Tongue (tissue), 3 donors: ENCODE measurements at places on chromosomes 1 and 21.

DNA sequence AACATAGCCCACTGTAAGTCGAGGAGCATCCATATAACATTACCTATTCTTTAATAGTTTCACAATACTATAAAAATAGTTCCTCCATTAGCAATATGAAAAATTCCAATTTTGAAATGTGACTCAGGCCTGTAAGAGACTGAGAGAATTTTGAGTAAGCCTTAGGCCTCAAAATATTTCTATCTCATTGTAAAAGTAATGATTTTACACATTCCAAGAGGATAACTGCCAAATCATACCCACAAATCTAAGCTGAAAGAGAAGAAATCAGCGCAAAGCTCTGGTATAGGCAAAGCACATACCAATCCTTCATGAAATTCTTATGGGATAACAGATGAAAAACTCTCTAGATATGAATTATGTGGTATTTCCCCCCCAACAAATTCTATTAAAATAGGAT lies 144.1 kb downstream of the CDC42BPA start:
- DNase-seq = no peak

DNA sequence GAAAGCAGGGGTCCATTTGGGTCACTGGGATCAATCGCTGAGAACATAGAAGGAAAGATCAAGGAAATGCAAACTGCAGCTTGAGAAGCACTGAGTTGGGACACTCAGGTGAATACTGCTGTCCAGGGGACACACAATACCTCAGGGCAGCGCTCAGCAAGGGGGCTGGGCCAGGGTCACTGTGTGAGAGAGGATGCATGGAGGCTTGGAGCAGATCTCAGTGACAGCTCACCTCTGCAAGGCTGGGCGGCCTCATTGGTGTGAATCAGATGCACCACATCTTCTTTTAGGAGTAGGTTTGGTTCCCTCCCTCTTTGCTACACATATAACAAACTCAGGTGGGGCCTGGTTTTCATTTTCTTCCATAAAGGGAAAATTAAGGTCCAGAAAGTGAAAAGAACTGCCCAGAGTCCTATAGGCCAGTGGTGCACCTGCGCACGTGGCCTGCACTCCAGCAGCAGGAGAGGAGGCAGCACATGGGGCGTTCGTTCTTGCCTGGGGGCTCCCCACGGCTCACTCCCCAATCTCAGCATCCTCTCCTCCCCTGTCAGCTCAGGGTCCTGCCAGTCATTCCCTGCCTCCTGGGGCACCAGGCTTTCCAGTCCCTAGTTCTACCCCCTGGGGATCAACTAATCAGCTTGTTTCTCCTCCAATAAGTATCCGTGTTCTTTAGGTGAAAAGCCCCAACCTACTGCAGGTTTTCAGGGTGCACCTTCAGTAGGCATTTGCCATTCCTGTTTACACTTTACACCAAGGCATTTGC lies 1.5 kb downstream of the A3GALT2 start:
- DNase-seq = no peak

GRCh38 chr21:45478115-45478801 lies 64.0 kb downstream of the SLC19A1 start:
- DNase-seq = peak; percentile 81

GRCh38 chr1:8866792-8867415 lies 11.6 kb downstream of the ENO1 start:
- no peak for DNase-seq

- DNase-seq = peak; percentile 86
These were observed 16.6 kb downstream of the SAMD11 start for GRCh38 chr1:940107-941014.

- no peak for DNase-seq
These were observed 492.3 kb upstream of the PRMT6 start for GRCh38 chr1:106564192-106564591.

DNA sequence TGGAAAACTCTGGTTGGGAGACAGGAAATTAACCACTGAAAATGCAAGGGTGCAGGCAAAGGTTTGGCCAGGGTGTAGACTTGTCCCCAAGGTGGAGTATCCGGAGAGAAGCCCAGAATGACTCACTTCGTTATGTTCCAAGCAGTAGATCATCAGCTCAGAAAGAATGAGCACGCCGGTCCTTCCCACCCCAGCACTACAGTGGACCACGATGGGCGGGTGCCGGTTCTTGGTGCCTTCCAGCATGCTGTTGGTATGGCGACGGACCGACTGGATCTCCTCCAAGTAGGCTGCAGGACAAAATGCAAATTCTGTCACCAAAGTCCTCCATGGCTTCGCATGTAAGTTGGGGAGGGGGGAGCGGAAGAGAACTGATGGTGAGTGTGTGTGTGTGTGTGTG lies 83.4 kb downstream of the SMYD2 start:
- peak; percentile 35 for DNase-seq

- no peak for DNase-seq
These were observed 465.2 kb downstream of the AJAP1 start for GRCh38 chr1:5119366-5120234.

- peak; percentile 54 for DNase-seq
These were observed 33.9 kb upstream of the ASPM start for GRCh38 chr1:197180252-197180878.

DNA sequence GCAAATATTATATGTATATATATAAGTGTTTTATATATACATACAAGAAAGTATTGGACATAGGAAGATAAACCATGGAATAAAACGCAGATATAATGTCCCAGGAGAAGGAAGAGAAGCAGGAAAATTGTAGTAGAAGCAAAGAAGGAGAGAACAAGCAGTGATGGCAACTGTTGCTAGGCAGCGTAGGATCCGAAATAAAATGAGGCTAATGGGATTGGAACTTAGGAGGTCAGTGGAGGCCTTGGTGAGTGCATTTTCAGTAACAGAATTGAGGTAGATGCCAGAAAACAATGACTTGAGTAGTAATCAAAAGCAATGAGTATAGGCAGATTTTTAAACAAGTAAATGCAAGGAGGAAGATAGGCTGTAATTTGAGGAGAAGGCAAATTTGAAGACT lies 265.8 kb downstream of the LRRC7 start:
- peak; percentile 3 for DNase-seq

DNA sequence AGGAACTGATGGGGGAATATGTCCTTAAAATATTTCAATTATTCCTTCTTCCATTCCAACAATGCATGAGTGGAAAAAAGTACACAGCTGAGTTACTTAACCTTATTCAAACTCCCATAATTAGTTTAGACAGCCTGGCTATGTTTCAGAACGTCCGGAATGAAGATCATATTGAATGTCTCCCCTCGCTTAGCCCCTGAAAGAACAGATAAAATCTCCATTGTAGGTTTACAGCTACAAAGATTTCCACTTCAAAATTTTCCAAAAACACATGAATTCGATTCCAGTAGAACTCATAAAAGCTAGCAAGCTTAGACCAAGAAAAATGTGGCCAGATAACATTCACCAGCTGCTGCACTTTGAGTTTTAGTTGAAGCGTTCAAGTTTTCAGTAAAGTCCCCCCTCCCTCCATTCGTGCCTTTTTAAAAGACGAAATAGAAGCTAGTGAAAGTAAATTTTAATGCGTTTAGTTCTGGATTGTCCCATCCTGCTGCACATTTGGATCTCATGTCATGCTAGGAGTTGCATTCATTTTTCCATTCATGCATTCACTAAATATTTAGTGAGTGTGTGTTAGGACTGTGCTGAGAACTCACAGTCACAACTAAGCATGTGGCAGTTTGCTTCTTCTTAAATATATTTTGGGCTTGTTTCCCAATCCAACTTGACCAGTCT lies 29.4 kb upstream of the SSX2IP start:
- peak; percentile 69 for DNase-seq

GRCh38 chr21:25342816-25343215 lies 264.5 kb downstream of the MRPL39 start:
- DNase-seq = no peak

- no peak for DNase-seq
These were observed 152.9 kb downstream of the TM2D1 start for GRCh38 chr1:61572046-61572445.

- no peak for DNase-seq
These were observed 10.3 kb downstream of the B3GALT2 start for GRCh38 chr1:193176113-193176512.

GRCh38 chr1:4301007-4301406 lies 353.4 kb upstream of the AJAP1 start:
- peak; percentile 43 for DNase-seq

DNA sequence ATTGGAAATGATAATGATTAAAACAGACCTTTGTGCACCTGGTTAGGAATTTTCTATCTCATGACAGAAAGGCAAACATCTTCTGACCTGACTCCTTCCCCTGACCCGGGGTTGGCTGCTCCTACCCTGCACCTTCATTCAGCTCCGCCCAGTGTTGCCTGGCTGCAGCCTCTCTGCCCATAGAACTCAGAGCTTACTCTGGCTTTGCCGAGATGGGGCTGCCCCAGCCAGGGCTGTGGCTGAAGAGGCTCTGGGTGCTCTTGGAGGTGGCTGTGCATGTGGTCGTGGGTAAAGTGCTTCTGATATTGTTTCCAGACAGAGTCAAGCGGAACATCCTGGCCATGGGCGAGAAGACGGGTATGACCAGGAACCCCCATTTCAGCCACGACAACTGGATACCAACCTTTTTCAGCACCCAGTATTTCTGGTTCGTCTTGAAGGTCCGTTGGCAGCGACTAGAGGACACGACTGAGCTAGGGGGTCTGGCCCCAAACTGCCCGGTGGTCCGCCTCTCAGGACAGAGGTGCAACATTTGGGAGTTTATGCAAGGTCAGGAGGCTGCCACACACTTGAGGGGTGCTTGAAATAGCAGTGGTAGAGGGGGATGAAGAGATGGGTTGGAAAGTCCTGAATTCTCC lies at the start of gene DIO1:
TSS of gene DIO1 (plus strand) at position 189 of the 638 bp plus-strand sequence. CDS start at position 213, 24 bp downstream.
- no peak for DNase-seq

GRCh38 chr1:52756020-52756419 lies 29.8 kb downstream of the ZYG11B start:
- DNase-seq = no peak

- DNase-seq = no peak
These were observed 47.4 kb downstream of the KCNN3 start for GRCh38 chr1:154822717-154823116.

DNA sequence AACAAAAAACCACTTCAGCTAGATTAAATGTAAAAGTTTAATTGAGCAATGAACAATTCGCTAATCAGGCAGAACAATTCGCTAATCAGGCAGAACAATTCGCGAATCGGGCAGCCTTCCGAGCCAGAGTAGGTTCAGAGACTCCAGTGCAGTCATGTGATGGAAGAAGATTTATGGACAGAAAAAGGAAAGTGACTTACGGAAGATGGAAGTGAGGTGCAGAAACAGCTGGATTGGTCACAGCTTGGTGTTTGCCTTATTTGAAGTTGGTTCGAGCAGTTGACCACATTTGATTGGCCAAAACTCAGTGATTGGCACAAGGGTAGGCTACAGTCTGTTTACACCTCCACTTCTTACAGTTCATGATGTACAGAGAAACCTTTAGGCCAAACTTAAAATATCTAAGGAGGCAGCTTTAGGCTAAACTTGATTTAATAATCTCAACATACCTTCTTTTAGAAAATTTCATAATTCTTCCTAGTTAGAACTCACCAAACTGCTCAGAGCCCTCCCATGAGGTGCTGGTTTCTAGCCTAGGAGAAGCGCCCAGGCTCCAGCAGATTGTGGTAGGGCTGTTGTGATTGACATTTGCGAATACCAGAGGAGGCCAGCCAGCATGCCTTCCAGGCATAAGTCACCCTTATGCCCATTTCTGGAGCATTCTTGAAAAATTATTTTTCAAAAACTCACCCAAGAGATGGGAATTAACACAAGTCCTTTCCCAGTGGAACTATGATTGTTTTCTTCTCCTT lies 22.8 kb upstream of the KCNC4 start:
- no peak for DNase-seq

GRCh38 chr1:202007304-202007703 lies 3.1 kb upstream of the ELF3 start:
- no peak for DNase-seq

DNA sequence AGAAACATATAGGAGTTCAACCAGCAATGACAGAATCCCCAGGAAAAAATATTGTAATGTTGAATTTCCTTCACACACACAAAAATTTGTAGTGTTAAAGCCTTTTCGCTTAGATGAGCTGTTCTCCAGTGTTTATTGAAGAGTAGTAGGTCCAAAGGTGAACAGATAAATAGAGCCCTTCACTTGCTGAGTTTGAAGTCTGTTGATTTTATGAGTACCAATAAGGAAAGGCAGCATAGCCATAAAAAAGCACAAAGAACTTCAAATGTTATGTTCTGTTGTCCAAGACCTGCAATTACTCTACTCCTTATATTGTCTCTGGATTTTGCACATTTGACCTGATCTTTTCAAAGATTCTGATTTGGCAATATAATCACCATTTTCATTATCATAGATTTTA lies 362.7 kb upstream of the B3GALT2 start:
- DNase-seq = no peak

DNA sequence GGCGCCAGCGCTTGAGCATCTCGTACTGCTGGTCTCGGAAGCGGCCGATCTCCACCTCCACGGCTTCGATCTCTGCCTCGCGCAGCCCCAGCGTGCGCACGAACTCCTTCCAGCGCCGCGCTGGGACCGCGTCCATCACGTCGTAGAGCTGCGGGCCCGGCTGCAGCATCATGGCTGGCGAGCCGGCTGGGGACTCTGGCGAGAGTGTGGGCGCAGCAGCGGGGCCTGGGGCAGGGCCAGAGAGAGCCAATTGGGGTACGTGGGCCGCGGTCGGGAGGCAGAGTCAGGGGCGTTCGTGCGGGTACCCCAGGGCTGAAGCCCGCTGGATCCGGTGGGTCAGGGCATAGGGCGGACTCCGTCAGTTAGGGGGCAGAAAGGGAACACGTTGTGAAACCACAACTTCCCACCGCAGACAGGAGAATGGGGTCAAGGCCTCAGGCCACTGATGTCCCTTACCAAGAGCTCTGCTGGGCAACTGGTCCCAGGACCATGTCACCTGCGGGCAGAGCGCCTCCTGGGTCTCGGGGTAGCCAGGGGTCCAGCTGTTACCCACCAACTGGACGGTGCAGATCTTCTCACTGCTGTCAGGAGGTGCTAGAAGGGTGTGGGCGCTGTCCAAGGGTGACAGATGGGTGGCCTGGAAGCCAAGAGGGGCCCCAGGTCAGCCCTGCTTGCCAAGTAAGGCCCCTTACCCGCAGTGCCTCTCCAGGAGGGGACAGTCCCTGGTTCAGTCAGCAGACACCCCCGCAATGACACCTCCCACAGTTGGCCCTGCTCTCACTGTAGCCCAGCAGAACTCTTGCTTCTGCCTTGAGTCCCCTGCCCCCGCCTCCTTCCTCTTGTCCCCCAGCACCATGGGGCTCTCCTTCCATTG lies 4.2 kb downstream of the TNFRSF25 start:
- DNase-seq = no peak

DNA sequence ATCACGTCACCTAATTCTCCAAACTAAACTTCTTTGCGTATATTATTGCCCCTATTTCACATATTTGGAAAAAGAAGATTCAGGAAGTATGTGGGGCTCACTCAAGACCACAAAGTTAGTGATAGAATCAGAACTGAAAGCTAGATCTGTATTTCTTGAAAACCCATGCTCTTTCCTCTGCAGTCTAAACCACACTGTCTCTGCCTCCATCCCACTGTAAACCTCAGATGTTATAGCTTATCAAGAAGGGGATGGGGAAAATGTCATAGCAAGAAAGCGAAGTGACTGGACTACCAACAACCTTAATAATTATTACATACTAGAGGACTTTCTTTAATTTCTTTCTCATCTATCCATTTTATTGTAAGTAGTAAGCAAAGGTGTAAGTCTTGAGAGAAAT lies 257.7 kb upstream of the SGIP1 start:
- no peak for DNase-seq
